ENCODE measurements at places on chromosomes 6 and 20.

- no peak for DNase-seq
Observed at GRCh38 chr6:110761371-110761770, 53.9 kb downstream of the CDK19 start.

- no peak for DNase-seq
Observed at GRCh38 chr6:28224131-28225055, 682 bp upstream of the ZSCAN9 start.

DNA sequence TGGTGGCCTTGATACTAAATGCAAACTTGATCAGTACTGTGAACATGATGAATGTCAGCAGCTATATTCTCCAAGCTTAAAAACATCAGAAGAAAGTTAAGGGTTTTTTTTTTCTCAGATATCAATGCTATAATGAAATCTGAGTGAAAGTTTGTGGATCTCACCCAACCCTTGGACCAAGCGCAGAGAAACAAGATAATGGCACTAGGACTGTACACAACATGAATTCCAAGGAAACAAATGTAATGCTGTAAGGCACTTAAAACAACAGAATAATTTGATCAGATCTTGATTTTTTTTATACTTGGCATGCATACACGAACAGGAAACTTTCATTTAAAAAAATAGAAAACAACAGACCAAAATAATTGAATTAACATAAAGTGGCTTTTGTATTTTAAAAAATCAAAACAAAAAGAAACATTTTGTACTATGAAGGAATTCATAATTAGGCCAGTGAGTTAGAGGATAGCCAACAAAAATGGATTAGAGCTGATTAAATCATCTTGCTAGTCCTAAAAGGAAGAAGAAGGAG is 1154.0 kb upstream of the EYS start:
- no peak for DNase-seq

DNA sequence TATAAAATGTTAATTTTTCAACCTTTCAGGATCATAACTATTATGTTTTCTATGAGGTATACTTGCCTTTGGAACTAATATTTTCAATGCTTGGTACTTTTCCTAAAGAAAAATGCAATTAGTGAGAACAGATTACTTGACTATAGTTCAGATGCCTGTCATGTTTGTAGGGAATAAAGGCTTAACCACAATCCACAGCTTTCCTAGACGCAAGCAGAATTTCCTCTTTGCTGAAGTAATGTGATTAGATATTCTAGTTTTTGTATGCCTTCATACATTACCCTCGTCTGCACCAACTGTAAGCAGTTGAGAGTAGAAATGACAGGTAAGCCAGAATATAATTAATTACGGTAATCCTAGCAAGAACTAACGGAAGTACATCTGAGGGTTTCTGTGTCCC is 581.4 kb upstream of the MMS22L start:
- DNase-seq = no peak

DNA sequence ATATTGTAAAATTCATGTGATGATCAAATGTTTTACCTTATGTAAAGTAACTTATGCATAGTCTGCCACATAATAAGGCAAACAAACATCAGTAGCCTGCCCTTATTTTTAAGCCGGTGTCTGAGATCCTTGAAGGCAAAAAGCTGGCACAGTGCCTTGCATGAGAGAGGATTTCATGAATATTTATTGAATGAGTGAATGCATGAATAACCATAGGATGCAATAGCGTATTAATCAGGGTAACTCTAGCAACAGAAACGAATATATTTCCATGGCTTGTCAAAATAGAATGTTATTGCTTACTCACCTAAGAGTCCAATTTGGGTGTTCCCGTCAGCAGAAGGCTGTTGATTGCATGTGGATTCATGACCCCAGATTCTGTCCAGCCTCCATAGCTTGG is 34.9 kb downstream of the BTBD3 start:
- DNase-seq = no peak

All from head of caudate nucleus (tissue), 42 donors.